ENCODE measurements at places on chromosomes 5 and 9.

- DNase-seq, result no peak
- peaks cover 31% of the 10 kb centered on the region for H3K4me1 ChIP-seq
- H3K4me3 ChIP-seq, result no peak overlapping the region
- no peaks in the 10 kb centered on the region for H3K36me3 ChIP-seq
- H3K27ac ChIP-seq, result no peak overlapping the region
- no peaks in the 10 kb centered on the region for H3K27me3 ChIP-seq
Measured at GRCh38 chr5:57407391-57407790, 75.2 kb downstream of the ACTBL2 start.

GRCh38 chr9:37935096-37935495 lies 31.2 kb upstream of the SLC25A51 start:
- no peak overlapping the region for H3K27ac ChIP-seq
- DNase-seq, result no peak
- no peak overlapping the region for H3K4me3 ChIP-seq

DNA sequence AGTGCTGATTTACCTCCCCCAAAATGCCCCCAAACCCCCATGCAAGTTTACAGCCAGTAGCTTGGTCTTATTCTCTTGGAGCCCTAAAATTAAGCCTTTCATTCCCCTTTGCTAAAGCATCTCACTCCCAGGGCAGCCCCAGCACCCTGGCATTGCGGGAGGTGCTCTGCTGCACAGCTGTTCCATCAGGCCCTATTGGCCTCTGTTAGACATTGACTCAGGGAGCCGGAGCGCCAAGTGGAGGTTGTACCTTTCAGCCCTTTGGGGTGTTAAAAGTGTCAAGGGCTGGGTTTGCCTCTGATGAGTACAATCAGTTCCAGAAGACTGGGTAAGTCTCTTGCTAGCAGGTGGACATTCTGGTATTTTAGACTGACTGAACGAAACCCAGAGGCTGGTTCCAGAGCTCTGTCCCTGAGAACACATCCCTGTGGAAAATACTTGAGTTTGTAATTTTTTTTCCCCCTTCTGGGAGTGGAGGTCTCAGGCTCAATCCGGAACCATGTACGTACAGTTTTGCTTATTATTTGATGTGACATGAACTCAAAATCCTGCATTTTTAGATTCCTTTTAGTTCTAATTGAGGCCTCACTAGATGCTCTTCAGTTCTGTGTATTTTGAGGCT lies 102.4 kb downstream of the UBE2R2 start:
- no peaks in the 10 kb centered on the region for H3K27me3 ChIP-seq
- peaks cover 84% of the 10 kb centered on the region for H3K36me3 ChIP-seq
- no peak for DNase-seq
- peak overlapping the region; percentile 11 for H3K27ac ChIP-seq

DNA sequence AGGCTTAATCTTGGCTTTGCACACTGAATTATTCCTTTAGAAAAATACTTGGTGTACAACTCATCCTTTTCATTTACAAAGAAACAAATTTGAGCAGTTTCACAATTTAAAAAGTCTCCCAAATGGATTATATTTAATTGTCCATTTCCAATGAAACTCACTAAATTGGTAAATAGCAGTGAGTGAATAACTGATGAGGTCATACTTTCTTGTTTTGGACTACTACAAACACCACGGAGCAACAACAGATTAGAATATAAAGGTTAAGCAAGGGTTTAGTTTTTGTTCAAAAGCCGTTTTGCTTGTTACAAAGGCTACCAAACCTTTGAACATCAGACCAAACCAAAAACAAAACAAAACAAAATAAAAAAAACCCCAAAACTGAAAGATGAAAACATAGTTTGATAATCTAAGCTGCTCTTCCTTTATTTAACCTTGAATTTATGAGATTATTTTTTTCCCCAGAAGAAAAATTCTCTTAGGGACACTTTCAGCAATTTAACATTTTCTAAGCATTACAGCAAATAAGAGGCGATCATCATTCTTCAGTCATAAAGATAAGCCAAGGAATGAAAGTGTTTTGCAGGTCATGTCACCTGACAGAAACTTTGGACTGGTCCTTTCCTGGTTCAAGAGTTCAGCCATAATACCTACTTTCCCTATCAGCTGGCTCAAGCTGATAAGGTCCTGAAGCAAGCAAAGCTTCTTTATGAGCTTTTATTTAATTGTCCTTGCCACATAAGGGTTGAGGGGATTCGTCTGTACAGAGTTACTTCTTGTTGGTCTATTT lies 99.7 kb upstream of the CDKN2B start:
- no peak overlapping the region for H3K4me3 ChIP-seq
- H3K27ac ChIP-seq, result no peak overlapping the region

- H3K27ac ChIP-seq, result no peak overlapping the region
- H3K4me3 ChIP-seq, result no peak overlapping the region
- no peak for DNase-seq
- H3K4me1 ChIP-seq, result peaks cover 7% of the 10 kb centered on the region
Measured at GRCh38 chr5:15703901-15704300, 203.9 kb downstream of the FBXL7 start.

- H3K27me3 ChIP-seq, result no peaks in the 10 kb centered on the region
- H3K4me3 ChIP-seq, result no peak overlapping the region
- DNase-seq, result no peak
- peaks cover 16% of the 10 kb centered on the region for H3K4me1 ChIP-seq
Measured at GRCh38 chr5:150461231-150461630, 11.7 kb upstream of the RPS14 start.

GRCh38 chr5:36728697-36729543 lies 122.5 kb downstream of the SLC1A3 start:
- no peaks in the 10 kb centered on the region for H3K36me3 ChIP-seq
- DNase-seq, result no peak
- H3K4me1 ChIP-seq, result no peaks in the 10 kb centered on the region
- H3K4me3 ChIP-seq, result no peak overlapping the region
- H3K27ac ChIP-seq, result no peak overlapping the region
- no peaks in the 10 kb centered on the region for H3K27me3 ChIP-seq

GRCh38 chr9:96071076-96071814 lies 195.8 kb downstream of the ERCC6L2 start:
- H3K4me3 ChIP-seq, result no peak overlapping the region
- H3K27ac ChIP-seq, result no peak overlapping the region
- no peaks in the 10 kb centered on the region for H3K36me3 ChIP-seq
- no peak for DNase-seq
- H3K27me3 ChIP-seq, result no peaks in the 10 kb centered on the region

DNA sequence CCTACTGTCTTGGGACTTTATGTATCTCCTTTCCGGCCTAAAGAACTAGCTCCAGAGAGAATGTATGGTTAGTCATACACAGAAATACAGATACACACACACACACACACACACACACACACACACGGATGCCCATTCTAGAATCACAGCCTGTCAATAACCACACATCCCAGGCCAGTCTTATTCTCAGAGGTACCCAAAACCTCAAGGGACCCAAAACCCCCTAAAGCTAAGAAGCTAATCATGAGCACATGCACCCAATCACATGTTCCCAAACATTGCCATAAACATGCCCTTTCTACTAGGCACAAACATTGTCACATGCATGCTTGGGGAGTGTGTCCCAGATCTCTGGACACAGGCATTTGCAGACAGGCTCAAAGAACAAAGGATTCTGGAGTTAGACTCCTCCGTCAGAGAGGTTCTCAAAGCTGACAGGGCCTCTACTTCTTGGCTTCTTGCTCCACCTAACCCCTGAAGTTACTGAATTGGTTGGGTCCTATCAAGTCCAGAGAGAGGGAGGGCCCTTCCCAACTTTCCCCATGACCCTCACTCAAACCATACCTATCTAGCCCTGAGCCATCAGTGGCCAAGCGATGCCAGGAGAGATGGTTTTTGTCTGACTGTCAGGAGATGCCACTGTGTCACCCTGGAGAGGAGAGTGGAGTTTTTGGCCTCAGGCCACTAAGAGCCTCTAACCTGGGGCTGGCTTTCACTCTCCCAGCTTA lies 78.7 kb downstream of the NRG2 start:
- H3K36me3 ChIP-seq, result no peaks in the 10 kb centered on the region
- H3K4me3 ChIP-seq, result no peak overlapping the region
- DNase-seq, result peak; percentile 19
- H3K4me1 ChIP-seq, result peaks cover 6% of the 10 kb centered on the region
